NCI-H1048 (cell line): ENCODE measurements at places on chromosomes 12 and 14.

DNA sequence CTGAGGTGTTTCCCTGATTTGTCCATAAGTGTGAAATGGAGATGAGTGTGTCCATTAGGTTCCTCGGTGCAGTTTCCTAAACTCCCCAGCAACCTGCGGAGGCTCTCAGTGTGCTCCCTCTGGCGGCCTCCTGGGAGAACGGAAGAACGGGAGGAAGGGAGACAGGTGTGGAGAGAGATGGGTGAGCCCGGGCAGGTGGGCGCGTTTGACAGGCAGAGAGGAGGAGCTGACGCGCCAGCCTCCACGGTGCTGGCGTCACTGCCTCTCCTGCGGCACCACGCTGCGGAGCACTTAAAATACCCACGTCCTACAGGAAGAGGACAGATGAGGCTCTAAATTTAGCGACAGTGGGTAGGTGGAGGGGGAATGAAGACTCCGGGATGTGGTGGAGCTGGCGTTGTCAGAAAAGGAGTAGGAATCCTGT lies 26.8 kb upstream of the PEX5 start:
- peak; percentile 45 for DNase-seq

- peak; percentile 45 for DNase-seq
Observed at GRCh38 chr12:101490286-101490920, 15.3 kb downstream of the SPIC start.

DNA sequence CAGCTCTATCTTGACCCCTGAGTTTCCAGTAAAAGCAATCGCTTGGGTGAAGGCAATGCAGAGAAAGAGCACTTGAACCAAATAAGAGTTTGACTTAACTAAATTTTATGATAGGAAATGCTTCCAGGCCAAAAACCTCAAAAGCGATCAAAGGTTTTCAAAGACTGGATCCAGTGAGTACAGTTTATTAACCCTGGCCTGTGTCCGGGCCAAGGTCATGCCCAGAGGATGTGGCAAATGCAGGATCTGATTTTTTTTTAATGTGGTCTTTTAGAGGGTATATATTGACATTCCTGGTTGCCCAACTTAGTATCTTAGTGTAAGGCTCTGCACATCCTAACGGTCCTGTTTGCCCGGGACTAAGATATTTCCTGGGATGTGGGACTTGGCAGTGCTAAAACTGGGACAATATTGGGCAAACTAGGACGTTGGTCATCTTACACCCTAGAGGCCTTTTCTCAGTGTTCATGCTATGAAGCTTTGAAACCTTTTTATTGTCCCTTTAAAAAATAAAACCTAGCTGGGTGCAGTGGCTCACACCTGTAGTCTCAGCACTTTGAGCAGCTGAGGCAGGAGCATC lies 40.1 kb upstream of the TMED10 start:
- no peak for DNase-seq

GRCh38 chr12:27541031-27541719 lies 17.2 kb downstream of the PPFIBP1 start:
- DNase-seq = no peak

DNA sequence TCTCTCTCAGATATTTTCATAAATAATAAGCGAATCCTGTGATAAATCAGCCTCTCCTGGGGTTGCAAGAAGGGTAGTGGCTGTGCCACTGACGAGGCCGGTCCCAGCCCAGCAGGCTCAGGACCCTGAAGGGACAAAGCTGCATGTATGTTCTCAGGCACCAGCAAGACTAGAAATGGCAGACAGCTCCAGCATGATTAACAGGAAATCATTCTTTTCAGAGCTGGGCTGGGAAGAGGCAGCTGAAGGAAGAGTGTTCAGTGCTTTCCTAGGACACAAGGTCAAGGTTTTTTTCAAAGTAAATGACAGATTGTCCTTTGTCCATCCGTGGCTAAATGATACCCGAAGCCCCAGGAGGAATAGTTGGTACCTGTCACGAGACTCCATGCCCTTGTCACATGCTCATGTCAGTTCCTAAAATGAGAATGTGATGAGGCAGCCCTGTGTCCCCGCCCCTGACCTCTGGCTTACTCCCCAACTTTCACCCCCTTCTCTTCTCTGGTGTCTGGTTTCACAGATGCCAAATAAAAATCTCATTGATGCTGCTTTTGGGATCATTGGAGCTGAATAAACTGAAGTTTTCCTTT lies 65.1 kb downstream of the PPP1R36 start:
- no peak for DNase-seq

GRCh38 chr12:69779928-69780327 lies 41.3 kb downstream of the RAB3IP start:
- DNase-seq = no peak

DNA sequence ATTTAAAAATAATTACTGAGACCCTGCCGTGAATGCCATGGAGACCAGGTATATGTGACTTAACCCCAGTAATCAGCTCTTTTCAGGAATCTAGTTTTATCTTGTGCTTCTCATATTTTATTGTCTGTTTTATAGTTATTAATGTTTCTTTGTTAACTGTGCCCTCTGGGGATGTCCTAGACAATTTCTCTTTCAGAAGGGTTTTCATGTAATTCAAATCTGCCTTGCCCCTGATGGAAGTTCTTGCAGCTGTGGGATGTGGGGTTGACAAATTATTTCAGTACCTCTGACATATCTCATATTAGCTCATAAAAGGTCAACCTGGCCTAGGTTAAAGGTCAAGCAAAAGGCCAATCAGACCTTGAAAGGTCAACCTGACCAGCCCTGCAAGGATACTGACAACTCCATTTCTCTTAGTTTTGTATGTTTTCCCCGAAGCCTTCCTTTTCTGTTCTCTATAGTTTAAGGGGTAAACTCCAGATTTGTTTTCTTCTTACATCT lies 182.3 kb downstream of the SLC41A2 start:
- no peak for DNase-seq

DNA sequence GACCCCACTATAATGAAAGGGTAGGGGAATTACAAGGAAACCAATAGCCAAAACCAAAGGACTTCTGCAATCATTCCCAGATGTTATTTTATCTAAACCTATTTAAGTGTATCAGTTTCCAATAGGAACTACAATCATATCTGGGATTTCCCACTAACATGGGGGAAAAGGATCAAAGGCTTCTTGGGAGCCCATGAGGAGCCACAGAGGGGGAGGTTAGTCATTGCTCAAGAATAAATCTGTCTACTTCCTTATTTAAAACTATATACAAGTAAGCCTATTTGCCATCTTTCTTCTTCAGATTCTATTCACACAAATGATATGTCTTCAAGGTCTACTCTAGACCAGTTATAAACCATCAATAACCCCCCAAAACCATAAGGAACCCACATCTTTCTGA lies 33.1 kb downstream of the FGD6 start:
- DNase-seq = no peak

- DNase-seq = no peak
Observed at GRCh38 chr12:685388-685787, 22.1 kb upstream of the NINJ2 start.

DNA sequence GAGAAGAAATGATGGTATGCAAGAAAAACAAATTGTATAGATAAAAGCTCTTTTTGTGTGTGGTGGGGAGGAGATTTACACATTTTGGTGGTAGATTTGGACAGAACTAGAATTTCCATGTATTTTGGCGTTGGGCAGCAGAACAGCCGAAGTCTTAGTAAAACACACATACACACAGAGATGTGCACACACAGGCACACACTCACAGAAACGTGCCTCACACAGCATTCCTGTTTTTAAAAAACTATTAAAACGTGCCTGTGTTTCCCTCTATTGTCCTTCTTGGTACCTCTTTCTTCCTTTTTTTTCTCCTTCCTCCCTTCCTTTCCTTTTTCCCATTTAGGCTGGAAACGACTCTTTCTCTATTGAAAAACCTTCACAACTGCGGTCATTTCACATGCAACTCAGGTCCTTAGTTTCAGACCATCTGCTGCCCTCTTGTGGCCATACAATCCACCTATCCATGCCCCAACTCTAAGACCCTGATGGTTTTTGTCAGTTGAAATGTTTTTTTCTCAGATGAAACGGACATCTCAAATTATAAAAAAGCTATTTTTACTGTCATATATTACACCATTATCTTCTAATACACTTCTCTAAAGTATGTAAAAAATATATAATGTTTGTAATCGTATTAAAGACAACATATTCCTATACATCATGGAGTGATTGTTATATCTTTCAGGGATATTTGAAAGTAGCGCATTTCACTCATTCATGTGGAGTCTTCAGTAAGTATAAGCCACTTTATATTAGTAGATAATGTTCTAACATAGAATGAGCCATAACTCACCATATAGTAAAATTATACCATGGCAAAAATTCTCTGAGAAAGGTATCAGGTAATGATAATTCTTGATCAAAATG lies 386.7 kb upstream of the NOVA1 start:
- DNase-seq = peak; percentile 11

DNA sequence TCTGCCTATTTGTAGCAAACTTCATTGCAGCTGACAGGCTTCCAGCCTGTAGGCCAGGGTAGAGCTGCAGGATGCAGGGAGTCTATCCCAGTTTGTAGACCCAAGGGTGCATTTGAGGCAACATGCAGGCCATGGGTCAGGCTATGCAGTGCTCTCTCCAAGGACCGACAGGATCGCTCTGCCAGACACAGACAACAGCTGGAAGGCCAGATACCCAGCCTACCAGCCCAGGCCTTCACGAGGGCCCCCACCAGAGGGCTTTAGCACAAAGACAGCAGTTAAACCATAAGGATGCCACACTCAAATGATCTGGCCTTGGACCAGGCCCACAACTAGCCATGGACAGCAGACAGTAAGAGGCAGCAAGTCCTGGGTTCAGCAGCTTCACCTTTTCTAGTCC lies 10.3 kb downstream of the KCTD10 start:
- no peak for DNase-seq

- DNase-seq = no peak
Observed at GRCh38 chr12:14723763-14724162, 27.4 kb upstream of the GUCY2C start.

DNA sequence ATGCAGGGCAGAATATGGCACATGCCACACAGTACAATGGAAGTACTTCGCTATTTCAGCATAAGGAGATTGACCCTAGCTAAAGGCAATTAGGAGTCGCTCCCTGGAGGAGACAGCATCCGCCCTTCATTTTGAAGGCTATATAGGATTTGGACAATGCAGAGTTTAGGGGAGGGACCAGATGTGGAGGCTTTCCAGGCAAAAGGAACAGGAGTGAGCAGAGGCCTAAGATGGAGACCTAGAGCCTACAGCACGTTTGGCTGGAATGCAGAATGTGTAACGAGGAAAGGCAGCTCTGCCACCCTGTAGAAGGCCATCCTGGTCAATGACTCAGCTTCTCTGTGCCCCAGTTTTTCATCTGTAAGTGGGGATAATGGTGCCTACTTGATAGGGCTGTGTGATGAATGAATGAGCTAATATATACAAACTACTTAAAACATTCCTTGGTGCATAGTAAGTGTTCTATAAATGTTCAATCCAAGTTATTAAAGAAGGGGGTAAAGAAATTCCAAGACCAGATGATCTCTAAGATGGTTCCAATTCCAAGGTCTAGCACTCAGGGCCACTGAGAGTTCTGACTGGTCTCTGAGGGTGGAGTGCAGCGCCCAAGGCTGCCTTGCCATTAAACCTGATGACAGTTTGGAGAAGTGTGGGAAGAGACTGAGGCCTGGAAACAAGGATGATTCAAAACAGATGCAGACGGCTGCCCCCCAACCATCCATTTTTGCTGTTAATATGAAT lies 54.3 kb upstream of the FRMD6 start:
- DNase-seq = no peak

GRCh38 chr14:58353516-58354299 lies 42.0 kb upstream of the TOMM20L start:
- no peak for DNase-seq

DNA sequence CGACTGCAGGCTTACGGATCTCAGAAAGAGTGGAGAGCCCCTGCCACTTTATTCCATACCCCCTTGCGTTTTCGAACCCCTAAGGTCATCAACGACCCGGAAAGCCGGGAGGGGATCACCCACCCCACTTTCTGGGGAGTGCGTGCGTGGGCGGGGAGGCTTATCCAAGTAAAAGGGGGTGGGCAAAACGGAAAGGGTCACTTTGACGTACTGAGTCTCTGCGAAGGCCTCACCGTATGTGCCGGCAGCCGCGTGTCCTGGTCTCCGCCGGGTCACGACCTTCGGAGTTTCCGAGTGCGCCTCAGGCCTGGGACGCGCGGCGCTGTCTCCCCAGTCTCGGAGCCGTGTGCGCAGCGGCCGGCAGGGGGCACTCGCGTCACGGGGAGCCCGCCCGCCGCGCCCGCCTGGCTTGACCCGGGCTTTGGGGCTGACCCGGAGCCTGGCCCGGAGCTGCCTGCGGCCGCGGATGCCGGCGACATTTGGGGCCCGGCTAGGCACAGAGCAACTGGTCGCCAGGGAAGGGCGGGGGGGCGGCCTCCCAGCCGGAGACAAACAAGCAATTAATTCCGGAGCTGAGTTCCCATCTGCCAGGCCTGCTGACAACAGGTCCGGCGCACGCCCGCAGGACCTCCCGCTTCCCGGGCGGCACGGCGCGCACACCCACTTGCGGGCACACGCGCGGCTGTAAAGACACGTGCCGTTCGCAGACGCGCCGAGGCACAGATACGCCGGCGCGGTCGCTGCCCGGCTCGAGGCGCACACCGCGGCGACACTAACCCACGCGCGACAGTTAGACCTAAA lies 890 bp upstream of the KIF26A start:
- DNase-seq = no peak

DNA sequence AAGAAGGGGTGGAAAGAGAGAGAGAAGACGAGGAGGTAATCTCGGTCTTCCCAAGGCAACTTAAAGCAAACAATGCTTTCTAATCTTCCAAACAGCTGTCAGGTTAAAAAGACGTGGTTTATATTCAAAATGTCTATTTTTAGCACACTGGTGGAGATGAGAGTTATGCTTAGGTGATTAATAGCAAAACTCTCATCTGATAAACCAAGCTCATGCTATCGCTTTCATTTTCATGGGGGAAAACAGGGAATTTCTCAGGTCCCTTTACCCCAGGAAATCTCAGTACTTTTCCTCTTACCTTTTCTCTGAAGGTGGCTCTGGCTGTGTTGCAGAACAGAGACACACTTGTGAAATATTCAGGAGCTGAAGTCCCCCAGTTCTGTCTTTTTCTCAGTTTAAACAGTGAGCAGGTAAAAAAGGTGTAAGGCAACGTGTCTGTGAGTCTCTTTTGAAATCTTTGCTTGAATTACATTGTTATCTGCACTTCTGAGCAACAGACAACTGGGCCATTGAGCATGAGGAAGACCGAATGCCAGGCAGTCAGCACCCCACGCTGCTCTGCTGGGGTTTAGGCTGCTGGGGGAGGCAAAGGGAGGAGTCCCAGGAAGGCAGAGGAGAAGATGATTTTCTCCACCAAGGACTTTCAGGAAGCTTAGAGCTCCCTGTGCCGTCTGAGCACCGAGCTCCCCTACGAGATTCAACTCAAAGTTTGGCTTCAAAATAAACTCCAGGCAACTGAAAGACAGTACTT lies 759.3 kb downstream of the BCL11B start:
- no peak for DNase-seq

GRCh38 chr12:20493934-20494333 lies 125.6 kb downstream of the PDE3A start:
- DNase-seq = no peak
